ENCODE measurements at places on chromosomes 11 and 22.

DNA sequence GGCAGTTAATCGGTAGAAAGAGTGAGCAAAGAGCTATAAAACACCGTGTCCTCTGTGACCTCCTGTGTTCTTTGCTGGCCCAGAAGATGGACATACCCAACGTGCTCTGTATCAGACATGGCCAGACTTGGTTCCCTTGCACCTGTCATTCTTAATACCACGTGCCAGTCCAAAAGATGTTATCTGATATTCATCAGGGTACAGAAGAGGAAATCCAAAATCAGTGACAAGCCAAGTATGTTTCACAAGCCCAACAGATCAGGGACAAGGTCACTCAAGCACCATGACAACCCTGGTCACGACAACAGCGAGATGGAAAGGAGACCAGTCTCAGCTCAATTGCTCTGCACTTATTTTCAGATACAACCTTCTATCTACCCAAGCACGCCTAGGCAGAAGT is 3.4 kb downstream of the LRP4 start:
- DNase-seq = no peak

DNA sequence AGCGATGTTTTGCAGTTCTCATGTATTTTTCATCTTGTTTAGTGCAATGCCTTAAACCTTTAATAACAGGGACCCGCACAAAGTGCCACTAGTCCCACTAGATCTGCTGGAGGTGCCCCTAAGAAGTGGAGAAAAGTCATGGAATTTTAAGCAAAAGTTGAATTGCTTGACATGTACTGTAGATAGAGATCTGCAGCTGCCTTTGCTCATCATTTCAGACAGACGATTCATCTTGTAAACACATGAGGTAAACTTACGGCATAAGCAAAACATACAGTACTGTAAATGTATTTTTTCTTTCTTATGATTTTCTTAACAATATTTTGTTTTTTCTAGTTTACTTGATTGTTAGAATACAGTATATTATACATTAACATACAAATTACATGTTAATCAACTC is 295.6 kb downstream of the CASP12 start:
- DNase-seq = no peak

GRCh38 chr22:19811211-19811621 is 43.5 kb downstream of the GNB1L start:
- DNase-seq = no peak

- no peak for DNase-seq
Observed at GRCh38 chr22:27718186-27719035, 83.1 kb downstream of the MN1 start.

DNA sequence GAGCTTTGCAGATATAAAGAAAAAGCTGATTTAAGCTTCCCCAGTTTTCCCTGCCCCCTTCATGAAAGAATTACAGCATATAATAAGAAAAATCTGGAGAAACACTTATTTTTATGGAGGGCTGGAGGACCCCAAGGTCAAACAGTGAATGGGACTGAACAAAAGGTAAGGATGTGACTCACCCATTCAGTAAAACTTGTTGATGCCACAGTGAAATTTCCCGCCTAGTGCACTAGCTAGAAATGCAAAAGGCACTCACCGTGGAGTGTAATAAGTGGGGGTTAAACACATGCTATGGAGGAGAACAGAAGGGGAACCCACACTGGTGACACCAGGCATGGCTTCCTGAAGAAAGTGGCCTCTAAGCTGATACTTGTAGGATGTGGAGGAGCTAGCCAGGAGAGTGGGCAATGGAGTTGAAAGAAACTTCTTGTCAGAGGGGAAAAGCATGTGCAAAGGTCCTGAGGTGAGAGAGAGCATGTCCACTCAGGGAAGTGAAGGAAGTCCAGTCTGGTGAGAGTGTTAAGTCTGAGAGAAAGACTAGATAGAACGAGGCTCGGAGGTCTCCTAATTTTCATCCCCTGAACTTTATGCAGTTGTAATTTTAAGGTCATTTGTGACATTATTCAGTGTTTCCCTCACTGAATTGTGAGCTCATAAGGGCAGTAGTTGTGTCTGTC is 77.1 kb downstream of the MIAT start:
- no peak for DNase-seq

DNA sequence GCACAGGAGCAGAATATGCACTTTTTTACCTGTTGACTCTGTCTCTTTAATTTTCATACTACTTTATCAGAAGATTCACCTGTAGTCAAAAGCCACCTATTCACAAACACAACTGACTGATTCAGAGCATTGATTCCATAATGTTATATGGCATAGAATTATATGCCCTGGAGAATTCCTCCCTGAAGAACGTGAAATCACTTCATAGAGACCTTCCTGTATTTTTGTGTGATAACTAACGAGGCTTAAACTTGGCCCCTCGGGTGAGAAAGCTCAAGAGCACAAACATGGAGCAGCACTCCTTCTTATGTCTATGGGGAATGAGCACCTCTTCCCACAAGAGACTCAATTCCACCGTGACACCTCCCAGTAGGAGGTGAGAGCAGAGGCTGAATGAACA is at the start of gene OR10A6:
Gene OR10A6, minus strand, starts transcription at position 101 of the 400 bp plus-strand sequence. CDS start 2,606 bp downstream, outside the sequence.
- DNase-seq = no peak

DNA sequence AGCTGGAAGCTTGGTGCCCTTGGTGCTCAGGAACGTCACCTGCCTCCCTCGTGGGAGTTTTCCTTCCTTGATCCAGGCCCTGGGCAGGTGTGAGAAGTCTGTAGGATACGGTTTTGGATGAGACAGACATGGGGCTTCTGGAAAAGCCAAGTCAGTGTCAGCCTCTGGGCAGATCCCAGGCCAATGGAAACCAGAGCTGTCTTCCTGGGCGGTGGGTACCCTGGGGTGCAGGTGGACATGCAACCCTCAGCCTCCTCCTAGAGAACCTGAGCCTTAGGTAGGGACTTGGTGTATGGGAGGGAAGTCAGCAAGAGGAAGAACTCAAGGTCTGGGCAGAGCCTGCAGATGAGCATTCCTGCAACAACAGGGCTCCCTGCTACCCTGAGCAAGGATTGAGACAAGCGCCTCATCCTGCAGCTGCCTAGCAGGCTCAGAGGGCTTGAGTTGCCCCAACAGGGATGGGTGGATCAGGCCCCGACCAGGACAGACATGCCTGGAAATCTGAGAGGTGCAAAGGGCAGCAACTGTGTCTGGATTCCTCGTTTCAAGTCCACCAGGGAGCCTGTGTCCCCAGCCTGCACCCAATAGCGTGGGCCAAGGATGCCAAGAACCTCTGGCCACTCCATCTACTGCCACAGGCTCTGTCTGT is 37.6 kb upstream of the SYT13 start:
- no peak for DNase-seq

- no peak for DNase-seq
Observed at GRCh38 chr22:43798492-43798891, 13.6 kb downstream of the EFCAB6 start.

DNA sequence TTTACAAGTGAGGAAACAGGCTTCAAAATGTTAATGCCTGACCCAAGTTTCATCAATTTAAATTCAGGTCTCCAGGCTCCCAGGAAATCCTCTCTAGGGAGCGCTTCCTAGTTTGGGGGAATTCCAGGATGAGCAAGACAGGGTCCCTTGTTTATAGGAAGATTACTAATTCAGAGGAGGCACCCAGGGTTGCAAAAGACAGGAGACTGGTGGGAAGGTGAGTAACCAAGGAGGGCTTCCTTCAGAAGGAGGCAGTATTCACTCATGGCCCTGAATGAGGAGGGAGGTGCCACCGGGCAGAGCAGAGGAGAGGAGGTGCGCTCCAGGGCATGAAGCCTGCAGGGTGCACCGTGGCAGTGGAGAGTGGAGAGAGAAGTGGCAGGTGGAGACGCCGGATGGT is 1.6 kb downstream of the TMEM132A start:
- no peak for DNase-seq

- DNase-seq = peak; percentile 63
Observed at GRCh38 chr11:32172848-32173834, 82.3 kb downstream of the RCN1 start.

DNA sequence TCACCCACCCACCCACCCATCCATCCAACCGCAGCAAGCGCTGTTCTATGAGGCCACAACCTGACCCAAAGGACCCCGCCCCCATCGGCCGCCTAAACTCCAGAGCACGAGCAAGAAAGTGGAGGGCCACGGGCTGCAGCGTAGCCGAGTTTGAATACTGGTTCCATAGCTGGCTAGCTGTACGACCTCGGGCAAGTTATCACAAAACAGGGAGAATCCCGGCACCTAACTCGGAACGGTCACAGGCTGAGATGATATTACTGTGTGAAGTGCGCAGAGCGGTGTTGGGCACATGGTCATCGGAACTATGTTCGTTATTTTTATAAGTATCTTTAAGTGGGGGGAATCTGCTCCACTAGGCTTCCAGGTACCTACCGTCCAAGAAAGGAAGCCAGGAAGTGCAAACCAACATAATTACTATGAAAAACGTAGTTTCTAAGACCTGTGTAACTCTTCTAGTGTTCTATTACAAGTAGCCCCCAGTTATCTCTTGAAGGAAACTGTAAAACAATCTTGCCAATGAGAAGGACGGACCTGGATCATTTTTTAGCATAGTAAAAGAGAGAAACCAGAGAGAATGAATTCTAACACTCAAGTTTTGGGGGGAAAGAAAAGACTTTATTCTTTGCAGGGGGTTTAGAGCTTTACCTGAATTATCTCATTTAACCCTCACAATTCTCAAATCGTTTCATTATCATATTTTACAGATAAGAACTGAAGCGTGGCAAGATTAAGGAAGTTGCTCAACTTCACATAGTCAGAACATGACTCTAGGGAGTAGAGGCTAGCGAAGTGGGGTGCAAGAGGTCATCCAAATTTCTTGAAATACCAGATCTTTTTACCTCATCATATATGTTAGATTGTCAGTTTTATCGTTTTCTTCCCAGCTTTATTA is 663 bp upstream of the BUD13 start:
- DNase-seq = no peak

- DNase-seq = no peak
Observed at GRCh38 chr11:88284336-88285050, 53.0 kb downstream of the CTSC start.

GRCh38 chr11:72394416-72394815 is 39.9 kb downstream of the CLPB start:
- DNase-seq = no peak

- DNase-seq = no peak
Observed at GRCh38 chr11:84264066-84264465, 977.9 kb upstream of the CCDC90B start.

- no peak for DNase-seq
Observed at GRCh38 chr11:10428453-10428852, 26.6 kb upstream of the AMPD3 start.

GRCh38 chr11:110272919-110273318 is 23.5 kb downstream of the RDX start:
- no peak for DNase-seq

GRCh38 chr11:69467646-69468045 is 13.8 kb upstream of the LINC01488 start:
- no peak for DNase-seq

GRCh38 chr11:65593518-65594414 is 1.8 kb downstream of the KCNK7 start:
- peak; percentile 76 for DNase-seq

GRCh38 chr11:73242251-73243092 is 24.4 kb downstream of the P2RY2 start:
- peak; percentile 78 for DNase-seq

Measured in right kidney (tissue), 9 donors.